ENCODE measurements at places on chromosomes 13 and 19.

DNA sequence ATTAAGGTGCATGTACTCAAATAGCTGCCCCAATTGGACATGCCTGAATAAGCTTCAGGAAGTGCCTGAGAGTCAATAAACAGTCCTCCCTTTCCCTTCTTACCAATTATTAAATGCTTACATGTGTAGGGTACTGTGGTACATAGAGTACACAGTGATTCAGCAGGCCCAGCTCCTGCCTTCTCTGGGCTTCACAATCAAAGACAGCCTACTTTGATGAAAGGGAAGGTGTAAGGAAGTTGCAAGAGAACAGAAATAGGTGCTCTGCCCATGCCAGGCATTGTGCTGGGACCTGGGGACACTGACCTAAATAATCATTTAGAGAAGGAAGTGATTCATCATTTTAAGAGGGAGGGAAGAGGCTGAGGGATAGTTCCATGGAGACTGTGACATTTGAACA is 17.2 kb downstream of the FRY start:
- DNase-seq = no peak

GRCh38 chr19:14031719-14032480 is at the start of gene IL27RA:
Gene IL27RA, plus strand, starts transcription at chr19:14031762. Its CDS starts 111 bp downstream, at chr19:14031873.
- peak; percentile 88 for DNase-seq

- peak; percentile 60 for DNase-seq
Measured at GRCh38 chr19:35495107-35496064, 5.1 kb upstream of the KRTDAP start.

- no peak for DNase-seq
Measured at GRCh38 chr13:98265692-98266551, 88.9 kb upstream of the RNF113B start.

- no peak for DNase-seq
Measured at GRCh38 chr13:93769101-93769500, 542.5 kb downstream of the GPC6 start.

- DNase-seq = no peak
Measured at GRCh38 chr13:51425410-51426042, 27.3 kb downstream of the INTS6 start.

DNA sequence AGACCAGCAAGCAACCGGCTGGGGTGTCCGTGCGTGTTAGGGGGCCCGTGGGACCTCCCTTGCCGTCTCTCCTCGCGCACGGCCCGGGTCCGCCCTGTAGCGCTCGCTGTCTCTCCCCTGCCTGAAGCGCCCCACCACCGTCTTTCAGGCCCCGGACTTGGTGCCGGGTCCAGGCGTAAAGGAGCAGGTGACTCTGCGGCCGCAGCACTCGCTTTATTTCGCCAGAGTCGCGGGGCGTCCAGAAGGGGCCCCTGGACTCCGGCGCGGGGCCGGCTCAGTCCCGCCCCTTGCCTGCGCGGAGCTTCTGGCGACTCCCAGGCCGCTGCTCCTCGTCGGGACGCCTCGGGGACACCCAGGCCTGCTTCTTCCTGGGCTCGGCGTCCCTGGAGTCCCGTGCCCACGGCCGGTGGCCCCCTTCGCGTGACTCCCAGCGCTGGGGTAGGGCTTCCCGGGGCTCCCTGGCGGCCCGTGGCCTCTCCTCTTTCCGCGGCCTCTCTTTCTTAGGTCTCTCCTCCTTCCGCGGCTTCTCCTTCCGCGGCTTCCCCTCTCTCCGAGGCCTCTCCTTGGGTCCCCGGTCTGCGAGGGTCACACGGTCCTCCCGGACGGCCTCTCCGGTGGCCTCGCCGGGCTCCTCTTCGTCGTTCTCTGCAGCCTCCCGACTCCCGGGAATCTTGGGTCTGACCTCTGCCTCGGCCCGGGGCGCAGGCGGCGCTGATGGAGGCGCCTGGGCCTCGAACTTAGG is 3.1 kb downstream of the AMH start:
- no peak for DNase-seq

DNA sequence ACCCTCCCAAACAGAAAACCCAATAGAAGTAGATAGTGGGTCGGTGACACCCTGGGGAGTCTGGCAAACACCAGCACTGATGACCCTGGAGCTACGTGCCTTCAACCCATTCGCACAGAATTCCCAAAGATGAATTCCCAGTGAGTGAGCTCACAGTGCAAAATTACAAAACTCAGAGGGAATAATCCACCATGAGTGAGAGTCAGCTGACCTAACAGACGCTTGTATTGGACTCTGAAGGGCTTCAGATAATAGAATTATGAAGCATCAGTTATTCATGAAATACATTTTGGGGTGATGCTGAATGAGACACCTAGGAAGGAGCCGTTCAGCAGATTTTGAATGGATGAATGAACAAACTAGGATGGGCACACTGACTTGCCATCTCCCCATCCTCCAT is 40.2 kb downstream of the KCNC3 start:
- DNase-seq = no peak

DNA sequence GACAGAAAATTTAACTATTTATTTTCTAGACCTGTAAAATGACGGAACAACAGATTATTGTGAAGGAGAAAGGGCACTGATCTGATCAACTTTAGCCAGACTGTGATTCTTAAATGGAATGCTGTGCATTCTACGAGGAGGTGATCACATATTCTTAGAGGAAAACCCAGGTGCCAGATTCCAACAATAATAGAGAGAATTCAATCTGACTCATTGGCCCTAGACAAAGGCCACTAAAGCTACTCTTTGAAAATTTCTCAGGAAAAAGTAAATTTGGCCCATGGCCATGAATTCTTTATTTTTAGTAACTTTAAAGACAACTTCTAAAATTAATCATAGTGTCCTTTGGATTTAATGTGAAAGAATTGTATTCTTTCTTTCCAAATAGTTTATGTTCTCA is 58.6 kb upstream of the POSTN start:
- DNase-seq = no peak

DNA sequence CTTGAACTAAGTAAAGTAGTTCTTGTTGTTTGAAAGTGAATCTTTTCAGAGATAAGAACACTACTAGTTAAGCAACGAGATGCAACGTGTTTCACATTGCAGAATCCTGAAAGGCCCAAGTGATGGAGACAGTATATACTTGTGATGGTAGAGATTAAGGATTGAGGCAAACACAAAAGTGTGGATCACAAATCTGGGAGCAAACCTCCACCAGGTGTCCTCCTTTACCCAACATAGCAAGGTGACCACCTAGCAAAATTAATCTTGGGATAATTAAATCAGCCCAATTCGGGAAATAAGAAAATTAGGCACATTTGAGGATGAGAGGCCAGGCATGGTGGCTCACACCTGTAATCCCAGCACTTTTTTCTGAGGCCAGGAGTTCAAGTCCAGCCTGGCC is 563.9 kb downstream of the DACH1 start:
- DNase-seq = no peak

DNA sequence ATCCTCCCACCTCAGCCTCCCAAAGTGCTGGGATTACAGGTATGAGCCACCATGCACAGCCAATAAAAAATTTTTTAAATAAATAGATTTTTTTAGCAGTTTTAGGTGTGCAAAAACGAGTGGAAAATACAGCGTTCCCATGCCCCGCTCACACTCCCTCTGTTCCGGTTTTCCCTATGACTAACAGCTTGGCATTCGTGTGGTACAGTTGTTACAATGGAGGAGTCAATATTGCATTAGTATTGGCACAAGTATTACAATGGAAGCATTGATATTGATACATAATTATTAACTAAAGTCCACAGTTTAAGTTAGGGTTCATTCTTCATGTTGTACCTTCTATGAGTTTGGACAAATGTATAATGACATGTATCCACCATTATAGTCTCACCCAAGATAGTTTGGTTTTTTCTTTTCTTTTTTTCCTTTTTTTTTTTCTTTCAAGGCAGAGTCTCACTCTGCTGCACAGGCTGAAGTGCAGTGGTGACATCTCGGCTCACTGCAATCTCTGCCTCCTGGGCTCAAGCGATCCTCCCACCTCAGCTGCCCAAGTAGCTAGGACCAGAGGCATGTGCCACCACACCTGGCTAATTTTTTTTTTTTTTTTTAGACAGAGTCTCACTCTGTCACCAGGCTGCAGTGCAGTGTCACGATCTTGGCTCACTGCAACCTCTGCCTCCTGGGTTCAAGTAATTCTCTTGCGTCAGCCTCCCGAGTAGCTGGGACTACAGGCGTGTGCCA is 15.4 kb upstream of the RAB20 start:
- DNase-seq = no peak

GRCh38 chr13:99367663-99368448 is 60.7 kb upstream of the GPR183 start:
- DNase-seq = no peak

GRCh38 chr19:9565900-9566705 is 18.2 kb downstream of the ZNF121 start:
- DNase-seq = no peak

DNA sequence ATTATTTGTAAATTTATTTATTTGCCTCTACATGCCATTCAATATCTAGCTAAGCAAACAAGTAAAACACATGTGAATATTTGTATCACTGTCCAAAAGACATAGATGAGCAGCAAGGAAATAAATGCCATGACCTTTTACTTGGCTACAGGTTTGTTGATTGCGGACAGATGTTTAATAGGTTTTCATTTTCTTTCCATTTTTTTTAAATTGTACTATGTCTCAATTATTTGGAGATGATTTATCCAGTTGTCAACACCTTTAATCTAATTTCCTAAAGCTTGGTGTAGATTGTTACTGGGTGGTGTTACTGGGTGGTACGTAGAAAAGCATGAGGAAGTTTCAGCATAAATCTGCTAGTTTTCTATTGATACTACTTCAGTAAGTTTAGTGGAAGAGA is 560.6 kb upstream of the SPRY2 start:
- no peak for DNase-seq

DNA sequence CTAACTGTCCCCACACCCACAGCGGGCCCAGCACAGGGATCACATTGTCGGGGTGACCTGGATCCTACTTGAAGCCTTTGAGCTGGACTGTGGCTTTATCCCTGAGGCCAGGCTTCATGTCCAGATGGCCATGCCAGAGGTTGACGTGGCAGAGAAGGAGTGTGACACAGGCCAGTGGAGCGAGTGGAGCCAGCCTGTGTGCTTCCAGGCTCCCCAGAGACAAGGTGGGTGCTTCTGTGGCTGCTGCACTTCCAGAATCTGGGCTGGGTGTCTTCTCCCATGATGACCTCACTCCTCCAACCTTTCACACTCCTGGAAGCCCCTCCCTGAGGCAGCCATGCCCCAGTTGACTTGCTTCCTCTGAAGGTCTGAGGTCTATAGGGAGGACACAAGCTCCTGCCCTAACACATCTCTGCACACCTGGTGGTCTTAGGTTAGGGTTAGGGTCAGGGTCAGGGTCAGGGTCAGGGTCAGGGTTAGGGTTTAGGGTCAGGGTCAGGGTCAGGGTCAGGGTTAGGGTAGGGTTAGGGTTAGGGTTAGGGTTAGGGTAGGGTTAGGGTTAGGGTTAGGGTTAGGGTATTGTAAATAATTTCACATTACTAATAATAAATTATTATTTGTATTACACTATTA is 13.1 kb upstream of the MZF1 start:
- no peak for DNase-seq

GRCh38 chr13:42594481-42595252 is 20.7 kb downstream of the TNFSF11 start:
- DNase-seq = peak; percentile 55

GRCh38 chr19:5903056-5903623 is 450 bp downstream of the NDUFA11 start:
- no peak for DNase-seq

- DNase-seq = no peak
Measured at GRCh38 chr19:2793577-2793976, 8.3 kb downstream of the THOP1 start.

DNA sequence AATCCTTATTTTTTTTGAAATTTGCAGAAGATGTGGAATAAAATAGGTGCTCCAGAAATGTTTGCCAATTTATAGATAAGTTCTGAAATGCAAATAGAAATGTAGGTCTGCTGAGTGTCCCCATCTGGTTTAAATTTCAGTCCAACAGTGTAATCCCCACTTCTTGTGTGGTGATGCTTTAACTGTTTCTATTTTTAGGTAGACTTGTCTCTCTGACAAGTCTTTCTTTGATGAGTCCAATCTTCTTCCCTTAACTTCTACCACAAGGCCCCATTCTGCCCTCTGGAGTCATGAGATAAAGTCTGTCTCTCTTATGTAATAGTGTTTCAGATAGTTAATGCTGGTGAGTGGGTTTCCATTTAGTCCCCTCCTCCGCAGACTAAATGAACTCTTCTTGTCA is 390.4 kb downstream of the RFC3 start:
- DNase-seq = no peak

DNA sequence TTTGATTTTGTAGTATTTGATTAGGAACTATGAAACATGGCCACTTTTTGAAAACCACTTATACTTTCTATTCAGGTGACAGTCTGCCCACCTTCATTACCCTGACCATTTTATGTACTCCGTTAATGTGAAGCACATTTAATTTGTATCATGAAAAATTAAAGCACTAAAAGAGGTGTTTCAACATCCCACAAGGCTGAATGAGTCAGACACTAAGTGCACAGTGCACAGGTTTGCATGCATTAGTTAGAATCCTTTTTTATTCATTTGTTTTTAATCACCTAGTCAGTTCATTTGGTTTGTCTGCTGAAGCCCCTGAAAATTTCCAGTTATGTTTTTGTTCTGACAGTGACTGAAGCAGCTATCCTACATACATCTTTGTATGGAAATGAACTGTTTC is 271.0 kb downstream of the SLITRK5 start:
- no peak for DNase-seq

All from immature natural killer cell (primary cell).